ENCODE measurements at places on chromosomes 2 and 18.

DNA sequence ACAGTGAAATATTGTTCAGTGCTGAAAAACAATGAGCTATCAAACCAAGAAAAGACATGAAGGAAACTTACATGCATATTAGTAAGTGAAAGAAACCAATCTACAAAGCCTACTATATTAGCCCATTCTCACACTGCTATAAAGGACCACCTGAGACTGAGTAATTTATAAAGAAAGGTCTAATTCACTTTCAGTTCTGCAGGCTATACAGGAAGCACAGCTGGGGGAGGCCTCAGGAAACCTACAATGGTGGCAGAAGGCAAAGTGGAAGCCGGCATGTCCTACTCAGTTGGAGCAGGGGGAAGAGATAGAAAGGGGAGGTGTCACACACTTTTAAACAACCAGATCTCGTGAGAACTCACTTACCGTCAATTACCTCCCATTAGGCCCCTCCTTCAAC, 232.1 kb downstream of the TMX3 start:
- no peak for DNase-seq

GRCh38 chr2:11310212-11310611, 34.2 kb downstream of the ROCK2 start:
- no peak for DNase-seq

DNA sequence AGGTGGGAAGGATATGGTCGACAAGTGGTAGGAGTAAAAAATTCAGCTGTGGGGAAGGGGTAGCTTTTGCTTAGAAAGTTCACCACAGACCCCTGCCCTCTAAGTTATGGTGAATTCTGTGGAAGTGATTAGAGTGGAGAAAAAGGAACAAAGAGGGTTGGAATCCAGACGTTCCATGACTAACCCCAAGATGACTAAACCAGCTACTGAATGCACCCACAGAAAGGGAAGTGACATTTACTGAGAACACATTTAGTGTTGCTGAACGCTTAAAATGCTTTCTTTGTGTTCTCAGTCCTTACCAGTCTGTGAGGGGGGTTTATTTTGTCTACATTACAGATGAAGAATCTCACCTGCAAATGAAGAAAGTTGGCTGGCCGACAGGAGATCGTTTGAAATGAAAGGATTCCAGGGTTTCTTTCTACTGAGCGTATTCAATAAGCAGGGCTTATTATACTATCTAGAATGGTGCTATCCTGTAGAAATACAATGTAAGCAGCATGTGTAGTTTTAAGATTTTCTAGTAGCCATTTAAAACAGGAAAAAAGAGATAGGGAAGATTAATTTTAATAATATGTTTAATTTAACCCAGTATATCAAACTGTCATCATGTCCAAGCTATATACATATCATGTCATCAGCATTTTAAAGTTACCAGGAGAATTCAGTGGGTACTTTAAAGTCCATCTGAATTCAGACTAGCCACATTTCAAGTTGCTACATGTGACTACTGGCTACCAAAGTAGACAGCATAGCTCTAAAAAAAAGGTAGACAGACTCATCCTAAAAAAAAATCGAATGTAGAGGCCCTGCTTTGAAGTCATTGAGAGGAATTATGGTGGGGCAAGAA, 60.1 kb downstream of the LIMS1 start:
- DNase-seq, result peak; percentile 83

DNA sequence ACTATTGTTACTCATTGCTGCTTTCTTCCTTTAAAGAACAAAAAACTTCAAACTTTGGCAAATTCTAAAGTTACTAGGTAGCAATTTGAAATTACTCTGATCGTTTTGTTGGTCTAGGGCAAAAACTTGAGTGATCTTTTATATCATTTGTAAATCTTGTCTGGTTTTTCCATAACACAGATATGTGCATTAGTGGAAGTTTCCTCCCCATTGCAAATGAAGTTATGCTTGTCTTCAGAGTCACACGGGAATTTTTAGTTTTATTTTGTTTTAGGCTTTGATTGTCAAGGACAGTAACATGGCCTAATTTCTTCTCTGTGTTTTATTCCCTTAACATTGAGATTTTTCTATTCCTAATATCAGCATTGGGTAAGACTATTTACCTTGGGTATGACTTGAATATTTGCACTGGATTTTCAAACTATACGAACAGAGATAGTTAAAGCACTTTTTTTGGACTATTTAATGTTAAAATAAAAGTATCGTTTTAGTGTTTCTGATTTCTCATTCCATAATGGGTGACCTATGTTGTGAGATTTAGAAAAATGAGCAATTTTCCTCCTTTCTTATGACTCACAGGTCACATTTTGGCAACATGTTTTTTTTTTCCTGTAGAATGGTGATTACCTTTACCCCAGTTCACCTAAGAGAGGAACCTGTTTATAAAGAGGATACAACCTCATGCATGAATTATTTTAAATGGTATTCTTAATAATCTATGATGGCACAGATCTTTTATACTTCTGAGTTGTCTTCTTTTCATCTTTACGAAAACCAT, 65.0 kb downstream of the BABAM2 start:
- DNase-seq, result no peak

DNA sequence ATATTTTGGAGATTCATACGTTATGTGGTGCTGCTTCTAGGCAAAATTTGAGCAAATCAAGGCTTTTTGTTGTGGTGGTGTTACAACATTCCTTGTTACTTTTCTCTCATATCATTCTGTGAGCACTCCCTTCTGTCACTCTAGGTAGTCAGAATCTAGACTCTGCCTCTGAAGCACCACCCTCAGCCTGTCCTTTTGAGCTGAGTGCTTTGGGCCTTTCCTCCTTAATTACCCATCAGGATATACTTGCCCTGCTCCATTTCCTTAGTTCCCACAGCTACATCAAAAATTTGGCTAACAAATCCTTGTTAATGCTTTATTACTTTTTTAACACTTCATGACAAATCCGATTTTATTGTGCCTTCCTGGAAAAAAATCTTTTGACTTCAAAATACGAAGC, 289.6 kb downstream of the CALCRL start:
- DNase-seq, result no peak

GRCh38 chr18:50268022-50268747, 1.9 kb upstream of the CFAP53 start:
- no peak for DNase-seq

GRCh38 chr2:239964399-239965185, 60.5 kb downstream of the NDUFA10 start:
- no peak for DNase-seq

DNA sequence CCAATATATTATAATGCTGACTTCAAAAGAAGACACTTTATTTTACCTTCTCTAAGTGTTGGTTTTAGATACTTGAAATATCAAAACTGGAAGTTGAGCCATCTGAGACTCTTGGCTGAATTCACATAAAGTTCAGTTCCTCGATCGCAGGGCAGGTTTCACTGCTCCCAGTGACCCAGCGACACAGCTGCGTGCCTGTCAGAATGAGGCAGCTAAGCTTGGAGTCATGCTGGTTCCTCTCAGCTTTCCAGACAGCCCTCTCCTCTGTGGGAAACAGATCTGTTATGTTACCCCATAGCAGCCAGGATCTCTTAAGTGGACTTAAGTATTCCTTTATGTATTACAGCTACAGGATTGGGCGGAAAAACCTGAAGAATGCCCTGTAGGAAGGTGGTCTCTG, 142.8 kb upstream of the ALPP start:
- no peak for DNase-seq

GRCh38 chr2:24613154-24613814, 122.2 kb downstream of the NCOA1 start:
- peak; percentile 75 for DNase-seq

- DNase-seq, result peak; percentile 51
Measured at GRCh38 chr2:714005-714741, 37.0 kb upstream of the TMEM18 start.

- DNase-seq, result no peak
Measured at GRCh38 chr2:36589230-36589630, 8.7 kb downstream of the FEZ2 start.

- DNase-seq, result no peak
Measured at GRCh38 chr18:28124131-28125029, 52.5 kb downstream of the CDH2 start.

DNA sequence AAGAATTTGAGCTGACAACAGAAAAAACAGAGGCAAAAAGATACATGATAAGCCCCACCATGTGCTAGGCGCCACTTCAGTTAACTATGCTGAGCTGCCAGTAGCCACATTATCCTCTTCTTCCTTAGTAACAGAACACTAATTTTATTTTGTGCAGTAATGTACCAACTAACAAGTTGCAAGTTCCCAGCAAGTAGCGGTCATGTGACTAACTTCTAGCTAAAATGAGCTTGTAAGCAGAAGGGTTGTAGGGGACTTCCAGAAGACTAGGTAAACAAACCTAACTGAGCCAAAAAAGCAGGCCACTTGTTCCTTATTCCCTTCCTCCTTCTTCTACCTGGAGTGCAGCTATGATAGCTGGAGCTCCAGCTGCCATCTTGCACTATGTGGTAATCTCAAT, 75.5 kb downstream of the DTNB start:
- DNase-seq, result no peak

DNA sequence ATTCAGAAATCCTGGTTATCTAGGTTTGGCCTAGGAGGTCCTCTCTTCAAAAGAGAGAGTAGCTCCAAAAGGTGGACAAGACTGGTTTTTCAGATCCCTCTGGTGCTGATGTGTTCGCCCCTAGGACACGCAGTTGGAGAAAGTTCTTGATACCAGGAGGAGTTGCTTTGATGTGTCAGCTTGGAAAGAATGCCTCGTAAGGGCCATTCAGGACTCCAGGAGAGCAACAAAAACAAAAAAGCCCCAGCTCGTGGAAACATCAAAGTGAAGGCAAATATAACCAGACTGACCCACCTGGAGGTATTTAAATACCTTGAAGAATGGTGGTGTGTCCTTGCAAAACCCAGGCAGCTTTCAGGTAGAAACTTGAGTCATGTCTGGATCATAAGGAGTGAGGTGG, 12.5 kb upstream of the LBH start:
- no peak for DNase-seq

DNA sequence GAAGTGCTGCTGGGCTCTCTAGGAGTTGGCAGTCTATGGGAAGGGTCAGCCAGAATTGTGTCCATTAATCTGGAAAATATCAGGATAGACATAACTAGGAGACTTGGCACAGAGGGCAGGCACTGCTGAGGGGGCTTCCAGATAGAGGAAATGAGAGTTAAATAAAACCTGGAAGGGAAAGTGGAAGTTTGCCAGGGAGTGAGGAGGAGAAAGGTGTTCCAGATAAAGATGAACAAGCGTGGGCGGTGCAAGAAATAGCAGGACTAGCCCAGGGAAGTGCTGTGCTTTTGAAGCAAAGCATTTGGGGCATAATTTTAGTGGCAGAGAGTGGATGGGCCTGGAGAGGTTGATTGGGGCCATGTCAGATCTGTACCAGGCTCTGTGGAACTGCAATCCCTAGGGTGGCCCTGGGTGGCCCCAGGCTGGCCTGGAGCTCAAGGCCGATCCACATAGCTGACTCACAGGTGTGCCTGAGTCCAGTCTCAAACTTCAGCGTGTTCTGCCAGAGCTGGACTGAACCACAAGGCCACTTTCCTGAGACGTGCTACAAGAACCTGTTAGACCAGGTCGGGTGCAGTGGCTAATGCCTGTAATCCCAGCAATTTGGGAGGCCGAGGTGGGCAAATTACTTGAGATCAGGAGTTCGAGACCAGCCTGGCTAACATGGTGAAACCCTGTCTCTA, 26.9 kb downstream of the GALM start:
- DNase-seq, result no peak

- DNase-seq, result no peak
Measured at GRCh38 chr2:19818543-19818942, 83.2 kb downstream of the TTC32 start.

- no peak for DNase-seq
Measured at GRCh38 chr18:44743631-44744030, 62.9 kb downstream of the SETBP1 start.

DNA sequence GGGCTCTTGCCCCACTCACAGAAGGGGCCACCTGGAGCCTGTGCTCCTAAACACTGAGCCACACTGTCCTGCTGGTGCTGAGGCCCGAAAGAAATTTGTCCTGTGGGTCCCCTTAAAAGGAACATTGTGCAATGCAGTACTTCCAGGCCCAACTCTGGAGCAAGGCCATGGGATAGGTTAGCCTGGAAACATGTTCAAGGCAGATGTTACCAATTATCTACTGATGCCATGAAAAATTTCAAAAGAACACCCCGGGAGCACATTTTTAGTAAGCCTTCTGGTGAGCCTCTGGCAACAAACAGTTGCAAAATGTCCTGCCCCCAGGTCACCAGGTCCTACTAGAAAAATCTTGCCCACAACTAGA, 12.3 kb upstream of the PTMA start:
- peak; percentile 80 for DNase-seq

- no peak for DNase-seq
Measured at GRCh38 chr2:26608557-26608956, 32.6 kb downstream of the CIB4 start.

DNA sequence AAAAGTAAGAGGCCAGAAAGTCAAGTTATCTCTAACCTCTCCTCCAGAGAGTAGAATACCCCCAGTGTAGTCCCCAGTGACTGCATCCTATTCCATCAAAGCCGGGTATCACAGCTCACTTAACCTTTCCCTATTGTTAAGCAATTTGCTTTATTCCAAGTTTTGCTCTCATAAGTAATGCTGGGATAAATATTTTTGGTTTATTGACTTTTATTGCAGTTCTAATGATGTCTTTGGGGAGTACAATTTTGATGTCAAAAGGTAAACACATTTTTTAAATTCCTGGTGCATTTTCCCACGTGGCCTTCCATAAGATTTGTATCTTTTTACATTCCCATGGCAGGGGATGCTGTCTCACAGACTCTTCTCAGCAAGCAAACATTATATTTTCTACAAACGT, 43.3 kb downstream of the CMPK2 start:
- no peak for DNase-seq

DNA sequence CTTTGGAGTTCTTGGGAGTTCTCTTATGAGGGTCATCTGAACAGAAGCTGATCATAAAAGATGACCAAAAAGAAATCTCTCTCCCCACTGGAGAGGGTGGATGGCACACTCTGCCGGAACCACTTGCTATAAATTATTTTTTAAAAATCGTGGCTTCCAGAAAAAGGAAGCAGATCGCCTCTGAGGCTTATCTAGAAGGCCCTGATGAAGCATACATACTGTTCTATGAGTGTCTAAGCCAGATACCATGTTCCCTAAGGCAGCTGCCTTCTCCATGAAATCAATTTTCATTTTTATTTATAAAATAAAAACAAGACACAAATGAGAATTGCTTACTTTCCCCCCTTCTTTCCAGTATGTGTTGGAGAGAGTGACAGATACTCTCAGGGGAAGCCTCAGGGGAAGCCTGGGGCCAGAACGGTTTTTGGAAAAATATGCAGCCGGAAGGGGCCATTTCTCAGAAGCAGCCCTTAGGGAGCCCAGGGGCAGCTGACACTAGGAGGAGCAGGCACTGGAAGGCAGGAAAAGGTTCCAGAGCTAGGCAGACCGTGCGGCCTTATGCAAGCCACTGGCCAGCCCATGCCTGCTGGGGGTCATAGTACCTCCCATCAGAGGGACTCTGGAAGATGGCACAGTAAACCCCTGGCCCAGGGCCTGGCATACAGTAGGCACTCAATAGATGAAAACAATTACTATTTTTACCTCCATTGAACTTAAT, 130.6 kb downstream of the CABLES1 start:
- DNase-seq, result no peak

DNA sequence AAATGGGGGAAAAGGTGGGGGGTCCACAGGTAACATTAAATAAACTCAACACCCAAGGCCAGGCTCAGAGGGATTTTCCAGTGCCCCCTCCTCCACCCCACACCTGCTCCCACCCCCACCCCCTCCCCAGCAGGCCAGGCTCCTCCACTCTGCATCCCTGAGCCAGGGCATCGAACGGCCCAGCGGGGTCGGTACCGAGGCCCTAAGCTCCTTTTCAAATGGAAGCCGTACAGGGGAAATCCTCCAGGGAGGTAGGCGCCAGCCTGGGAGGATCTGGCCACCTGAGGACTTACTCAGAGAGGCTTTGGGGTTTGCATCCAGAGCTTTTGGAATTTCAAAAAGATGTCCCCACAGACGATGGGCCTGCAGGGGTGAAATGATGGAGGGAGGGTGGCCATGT, 46.5 kb downstream of the ZFP36L2 start:
- DNase-seq, result no peak

Measured in HFFc6 (cell line).